ENCODE measurements at places on chromosomes 11 and 22.

- DNase-seq: no peak
Observed at GRCh38 chr11:81080476-81080875, 1639.6 kb upstream of the TENM4 start.

DNA sequence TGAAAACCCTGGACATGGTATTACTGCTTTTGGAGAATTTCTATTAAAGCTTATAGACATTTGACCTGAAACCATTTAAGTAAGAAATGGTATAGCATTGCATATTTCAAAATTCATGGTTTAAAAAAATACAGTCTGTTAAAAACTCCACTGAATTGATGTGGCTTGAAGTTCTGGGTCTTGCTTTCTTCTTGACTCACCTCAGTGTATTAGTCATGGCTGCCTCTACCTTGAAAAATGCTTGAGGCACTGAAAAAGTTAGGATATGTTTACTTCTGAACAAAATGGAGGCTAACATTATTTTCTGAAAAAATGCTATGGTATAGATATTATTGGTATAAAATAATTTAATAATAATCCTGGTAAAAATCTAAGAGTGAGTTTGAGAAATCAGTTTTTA is 349.2 kb downstream of the AASDHPPT start:
- no peak for DNase-seq

DNA sequence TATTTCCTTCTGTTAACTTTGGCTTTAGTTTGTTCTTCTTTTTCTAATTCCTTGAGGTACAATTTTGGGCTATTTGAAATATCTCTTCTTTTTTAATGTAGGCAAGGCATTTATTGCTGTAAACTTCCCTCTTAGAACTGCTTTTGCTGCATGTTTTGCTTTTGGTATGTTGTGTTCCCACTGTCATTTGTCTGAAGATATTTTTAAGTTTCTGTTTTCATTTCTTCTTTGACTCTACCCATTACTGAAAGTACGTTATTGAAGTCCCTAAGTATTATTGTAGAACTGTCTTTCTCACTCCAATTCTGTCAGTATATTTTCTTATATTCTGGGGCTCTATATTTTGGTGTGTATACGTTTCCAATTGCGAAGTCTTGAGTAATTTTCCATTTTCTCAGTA is 77.9 kb downstream of the KCNQ1OT1 start:
- DNase-seq: no peak

GRCh38 chr11:17541330-17541885 is 2.8 kb downstream of the USH1C start:
- DNase-seq: no peak

DNA sequence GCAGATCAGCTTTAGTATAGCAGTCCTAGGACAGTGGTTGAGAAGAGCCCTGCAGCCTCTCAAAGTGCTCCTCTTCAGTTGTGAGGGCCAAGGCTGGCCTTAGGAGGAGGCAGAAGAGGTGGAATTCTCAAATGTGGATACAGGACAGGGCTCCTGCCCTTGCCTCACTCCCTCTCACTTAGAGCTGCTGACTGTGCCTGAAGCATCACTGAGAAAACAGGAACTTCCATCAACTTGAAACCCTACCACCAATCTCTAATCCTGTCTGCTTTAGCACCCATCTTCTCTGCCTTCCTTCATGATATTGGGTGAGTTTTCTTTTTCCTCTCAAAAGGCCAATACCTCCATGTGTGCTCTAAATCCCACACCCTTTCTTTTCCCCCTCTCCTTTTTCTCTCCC is 14.4 kb upstream of the UCP3 start:
- no peak for DNase-seq

DNA sequence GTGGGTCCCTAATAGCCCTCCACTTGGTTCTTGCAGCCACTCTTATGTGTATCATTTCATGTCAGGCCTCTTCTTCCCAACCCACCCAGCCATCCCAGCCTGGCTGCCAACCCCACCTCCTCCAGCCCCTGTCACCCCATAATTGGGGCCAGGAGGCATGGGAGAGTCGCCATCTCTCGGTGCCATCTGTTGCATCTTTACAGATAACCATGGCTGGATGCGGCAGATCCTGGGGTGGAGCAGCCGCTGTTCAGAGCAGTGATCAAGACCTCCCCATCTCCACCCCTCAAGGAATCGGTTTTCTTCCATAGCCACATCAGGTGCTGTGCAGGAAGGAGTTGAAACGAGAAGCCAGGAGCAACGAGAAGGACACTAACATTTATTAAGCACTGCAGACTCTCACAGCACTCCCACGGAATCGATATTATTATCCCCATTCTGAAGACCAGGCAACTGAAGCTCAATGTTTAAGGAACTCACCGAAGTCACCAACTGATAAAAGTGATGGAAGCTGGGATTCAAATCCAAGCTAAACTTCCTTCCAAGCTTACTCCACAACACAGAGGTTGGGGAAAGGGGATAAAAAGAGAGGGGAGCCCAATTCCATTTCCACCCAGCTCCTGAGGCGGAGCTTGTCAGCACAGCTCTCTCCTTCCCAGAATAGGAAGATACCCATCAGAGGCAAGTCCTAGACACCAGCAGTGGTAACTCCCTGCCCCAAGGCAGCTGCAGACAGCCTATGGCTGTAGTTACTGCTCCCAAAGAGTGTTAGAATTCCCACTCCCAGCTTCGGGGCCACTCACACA is 2.7 kb downstream of the SLC43A1 start:
- DNase-seq: no peak

DNA sequence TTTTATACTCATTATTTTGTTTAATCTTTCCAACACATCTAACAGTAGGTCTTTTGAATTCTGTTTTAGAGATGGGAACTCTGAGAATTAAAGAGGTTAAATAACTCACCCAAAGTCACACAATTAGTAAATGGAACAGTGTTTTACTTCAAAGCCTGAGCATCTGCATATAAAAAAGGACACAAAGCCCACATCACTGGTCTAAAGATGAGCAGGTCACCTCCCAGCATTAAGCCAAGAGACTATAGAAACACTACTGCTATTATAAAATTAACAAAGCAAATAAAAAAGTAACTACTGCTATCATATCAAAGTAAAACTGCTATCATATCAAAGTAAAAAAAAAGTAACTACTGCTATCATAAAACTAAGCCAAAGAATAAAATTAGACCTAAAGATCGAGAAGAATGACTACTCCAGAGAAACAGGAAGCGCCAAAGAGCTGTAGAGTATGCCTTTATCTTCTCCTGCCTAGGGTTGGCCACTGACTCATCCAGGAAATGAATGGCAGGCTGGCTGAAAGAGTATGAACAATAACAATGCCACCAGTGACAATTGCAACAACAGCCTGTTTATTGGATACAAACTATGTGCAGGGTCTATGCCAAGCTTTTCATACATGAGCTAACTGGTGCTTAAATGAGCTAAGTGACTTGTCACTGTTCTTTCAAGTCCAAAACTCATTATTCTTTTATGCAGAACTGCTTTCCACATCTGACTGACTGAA is 1153.0 kb upstream of the TENM4 start:
- DNase-seq: no peak

DNA sequence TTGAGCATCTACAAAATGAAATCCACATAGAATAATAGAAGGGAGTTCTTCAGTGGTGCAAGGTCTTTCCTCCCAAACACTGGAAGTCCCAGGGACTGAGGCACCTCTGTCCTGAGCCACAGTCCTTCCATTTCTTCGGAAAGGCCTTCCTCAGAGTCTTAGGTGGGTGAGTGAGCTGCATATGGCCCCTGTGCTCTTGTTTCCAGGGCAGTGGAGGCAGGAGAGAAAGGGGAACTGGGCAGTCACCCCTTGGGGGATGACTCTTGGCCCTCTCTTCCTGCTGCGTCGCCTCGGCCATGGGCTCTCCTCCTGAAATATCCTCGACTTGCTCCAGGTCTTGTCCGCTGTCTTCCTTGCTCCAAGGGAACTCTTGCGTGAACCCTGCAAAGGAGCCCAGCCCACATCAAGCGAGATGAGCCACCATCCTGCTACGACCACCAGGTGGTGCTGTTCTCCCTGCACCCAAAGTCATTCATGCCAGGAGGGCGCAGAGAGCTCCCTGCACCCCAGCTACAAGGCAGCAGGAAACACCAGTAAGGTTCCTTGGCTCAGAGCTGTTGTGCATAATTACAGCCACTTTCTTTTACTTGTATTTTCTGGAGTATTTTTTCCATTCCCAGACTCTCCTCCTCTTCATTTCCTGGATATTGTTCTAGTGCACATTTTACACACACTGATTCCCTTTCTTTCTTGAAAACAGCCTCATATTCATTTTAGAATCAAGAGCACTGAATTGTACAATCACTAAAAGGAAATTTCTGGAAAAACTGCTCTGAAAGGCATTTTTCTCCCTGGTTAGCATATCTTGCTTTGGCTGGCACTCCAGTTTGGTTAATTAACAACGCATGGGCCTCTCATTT is 397.8 kb downstream of the OPCML start:
- DNase-seq: peak; percentile 59

All from germinal center (tissue), 1 donor.